Activated naive CD4-positive, alpha-beta T cell treated with anti-CD3 and anti-CD28 coated beads for 36 hours (primary cell): ENCODE measurements at places on chromosomes 2 and 18. TPM values are rescaled to one million over a fixed set of nuclear protein-coding genes. Genes with fewer than 3 reads are reported as not detected.
A peak's percentile ranks its signal among the peaks of the same experiment; 100 is the strongest.

DNA sequence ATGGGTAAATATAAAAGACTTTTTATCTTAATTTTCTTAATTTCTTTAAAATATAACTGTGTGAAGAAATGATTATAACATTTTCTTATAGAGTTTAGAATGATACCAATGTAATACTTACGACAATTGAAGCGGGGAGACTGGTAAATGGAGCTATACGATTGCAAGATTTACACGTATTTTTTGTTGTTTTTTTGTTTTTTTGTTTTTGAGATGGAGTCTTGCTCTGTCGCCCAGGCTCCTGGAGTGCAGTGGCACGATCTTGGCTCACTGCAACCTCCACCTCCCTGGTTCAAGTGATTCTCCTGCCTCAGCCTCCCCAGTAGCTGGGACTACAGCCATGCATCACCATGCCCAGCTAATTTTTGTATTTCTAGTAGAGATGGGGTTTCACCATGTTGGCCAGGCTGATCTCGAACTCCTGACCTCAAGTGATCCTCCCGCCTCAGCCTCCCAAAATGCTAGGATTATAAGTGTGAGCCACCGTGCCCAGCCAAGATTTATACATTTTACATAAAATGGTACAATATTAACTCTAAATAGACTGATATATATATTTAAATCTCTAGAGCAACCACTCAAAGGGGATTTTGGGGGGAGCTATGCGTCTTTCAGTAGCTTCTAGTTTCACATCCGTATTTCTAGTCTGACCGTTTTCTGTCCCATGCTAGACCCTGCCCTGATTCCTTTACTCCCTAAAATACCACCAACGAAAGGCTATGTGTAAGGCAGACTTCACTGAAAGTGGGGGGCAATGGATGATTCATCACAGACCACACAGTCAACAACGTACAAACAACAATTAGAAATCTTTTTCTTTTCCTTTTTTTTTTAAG lies 28.2 kb upstream of the ATG16L1 start:
- no peak for DNase-seq

- DNase-seq = no peak
These were observed 35.7 kb upstream of the HPCAL1 start for GRCh38 chr2:10267036-10267435.

DNA sequence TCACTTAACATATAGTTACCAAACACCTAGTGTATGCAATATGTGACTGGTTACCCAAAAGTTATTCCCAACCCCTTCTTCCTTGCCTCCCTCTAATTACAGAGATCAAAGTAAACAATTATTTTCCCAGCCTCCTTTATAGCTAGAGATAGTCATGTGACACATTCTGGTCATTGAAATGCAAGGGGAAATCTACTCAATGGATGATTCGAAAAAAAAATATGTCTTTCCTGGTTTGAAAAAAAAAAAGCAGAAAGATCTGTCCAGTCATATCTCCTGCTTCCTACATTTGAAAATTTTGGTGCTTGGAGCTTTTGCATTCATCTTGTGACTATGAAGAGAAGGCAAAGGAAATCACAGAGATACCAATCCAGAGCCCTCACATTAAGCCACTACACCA lies 27.6 kb upstream of the UGP2 start:
- no peak for DNase-seq

DNA sequence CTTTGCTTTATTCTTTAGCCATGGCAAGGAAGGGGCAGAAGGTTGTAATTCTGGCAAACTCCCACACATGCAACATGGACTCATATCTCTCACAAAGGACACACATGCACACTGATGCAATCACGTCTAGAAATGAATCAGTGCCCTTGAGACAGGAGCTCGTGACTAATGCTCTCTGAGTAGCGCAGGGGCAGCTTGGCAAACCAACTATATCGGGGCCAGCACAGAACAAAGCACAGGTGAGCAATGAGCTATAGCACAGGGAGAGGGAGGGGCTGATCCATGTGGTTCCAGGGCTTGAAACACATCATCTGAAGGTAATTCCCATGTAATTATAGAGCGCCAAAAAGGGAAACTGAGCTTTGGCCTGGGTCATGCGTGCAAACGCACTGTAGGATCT lies 165.2 kb upstream of the KLF7 start:
- DNase-seq = peak; percentile 89

GRCh38 chr2:66693076-66693965 lies 258.4 kb downstream of the MEIS1 start:
- no peak for DNase-seq

- no peak for DNase-seq
These were observed 98.1 kb downstream of the ZEB2 start for GRCh38 chr2:144421606-144422510.

GRCh38 chr18:43917520-43917919 lies 640.2 kb upstream of the SYT4 start:
- no peak for DNase-seq

GRCh38 chr2:179985163-179985820 lies 21.8 kb downstream of the CWC22 start:
- no peak for DNase-seq

DNA sequence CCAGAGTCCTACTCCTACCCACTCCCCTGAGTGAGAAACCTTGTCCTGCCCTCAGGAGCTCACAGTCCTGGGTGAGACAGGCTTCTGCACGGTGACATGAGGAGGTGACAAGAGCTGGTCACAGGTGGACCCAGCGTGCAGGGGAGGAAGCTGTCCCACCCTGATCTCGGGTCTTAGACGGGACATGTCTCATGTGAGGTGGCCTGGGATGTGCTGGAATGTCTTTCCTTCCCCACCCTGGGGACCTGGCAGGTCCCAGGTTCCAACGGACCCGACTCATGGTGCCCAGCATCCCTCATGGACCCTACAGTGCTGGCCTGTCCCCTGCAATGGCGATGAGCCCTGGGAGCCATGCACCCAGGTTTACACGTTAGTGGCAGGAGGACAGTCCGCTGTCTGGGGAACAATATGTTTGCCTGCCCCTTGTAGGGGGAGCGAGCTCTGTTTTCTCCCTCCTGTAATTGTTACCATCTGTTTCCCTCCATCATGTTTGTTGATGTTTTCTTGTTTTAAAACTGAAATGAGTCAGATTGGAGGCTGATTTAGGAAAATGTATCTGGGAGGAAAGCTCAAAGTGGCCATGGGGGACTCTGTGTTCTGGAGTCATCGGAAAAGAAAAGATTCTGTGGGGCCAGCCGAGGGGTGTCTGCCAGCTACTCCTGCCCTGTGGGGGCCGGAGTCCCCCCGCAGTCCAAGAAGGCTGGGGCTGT lies 238.1 kb downstream of the KLHL29 start:
- no peak for DNase-seq

DNA sequence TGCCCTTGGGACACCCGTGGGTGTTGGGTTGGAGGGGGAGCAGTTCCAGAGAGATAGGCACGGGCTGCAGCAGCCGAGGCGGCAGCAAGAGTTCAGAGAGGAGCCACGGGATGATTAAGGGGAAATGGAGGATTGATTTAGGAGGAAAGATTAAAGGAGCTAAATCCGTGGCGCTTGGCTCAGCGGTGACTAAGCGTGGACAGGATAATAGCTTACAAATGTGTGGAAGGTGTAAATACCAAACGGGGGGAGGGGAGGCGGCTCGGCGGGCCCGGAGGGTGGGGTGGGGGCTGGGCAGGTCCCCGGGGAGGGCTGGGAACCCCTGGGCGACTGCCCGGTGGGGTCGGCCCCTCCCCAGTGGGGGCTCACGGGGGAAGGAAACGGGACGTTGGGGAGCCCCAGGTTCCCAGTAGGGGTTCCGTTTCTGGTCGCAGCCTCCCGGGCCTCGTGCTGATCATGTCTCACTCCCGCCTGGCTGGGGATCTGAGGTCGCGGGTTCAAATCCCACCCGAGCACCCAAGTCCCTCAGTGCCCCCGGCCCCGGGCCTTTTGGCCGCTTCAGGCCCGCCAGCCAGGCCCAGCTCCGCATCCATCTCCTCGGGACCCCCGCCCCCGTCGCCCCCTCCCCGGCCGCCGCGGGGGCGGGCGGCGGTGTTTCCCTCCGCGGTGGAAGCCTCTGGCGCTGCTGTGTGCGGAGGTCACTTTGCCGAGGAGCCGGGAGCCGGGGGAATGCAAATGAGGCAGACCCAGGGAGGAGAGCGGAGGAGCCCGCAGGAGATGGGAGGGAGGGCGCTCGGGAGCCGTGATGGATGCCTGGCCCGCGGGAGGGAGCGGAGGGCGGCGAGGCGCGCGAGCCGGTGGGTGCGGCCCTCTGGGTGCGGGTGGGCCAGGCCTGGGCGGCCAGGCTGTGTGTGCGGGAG lies 8.1 kb downstream of the ASIC4 start:
- no peak for DNase-seq

DNA sequence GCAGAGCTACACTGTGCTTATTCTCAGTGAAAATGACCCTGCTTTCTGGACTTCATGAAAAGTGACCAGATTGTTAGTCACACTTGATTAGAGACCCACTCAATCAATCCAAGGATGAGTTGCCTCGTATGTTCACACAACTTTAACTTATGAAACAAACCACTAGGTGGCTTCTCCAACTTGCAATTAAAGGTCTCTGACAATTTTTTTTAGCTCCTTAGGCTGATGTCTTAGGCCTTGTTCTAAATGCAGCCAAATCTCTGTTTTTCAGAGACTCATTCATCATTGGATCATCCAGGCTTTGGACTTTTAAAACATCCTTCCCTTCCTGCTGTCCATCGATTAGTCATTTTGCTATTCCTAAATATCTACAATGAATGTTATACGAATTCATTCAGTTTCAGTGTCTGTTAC lies 63.4 kb downstream of the MREG start:
- DNase-seq = no peak

- DNase-seq = no peak
These were observed 1389.1 kb upstream of the TMEFF2 start for GRCh38 chr2:193583638-193584400.

DNA sequence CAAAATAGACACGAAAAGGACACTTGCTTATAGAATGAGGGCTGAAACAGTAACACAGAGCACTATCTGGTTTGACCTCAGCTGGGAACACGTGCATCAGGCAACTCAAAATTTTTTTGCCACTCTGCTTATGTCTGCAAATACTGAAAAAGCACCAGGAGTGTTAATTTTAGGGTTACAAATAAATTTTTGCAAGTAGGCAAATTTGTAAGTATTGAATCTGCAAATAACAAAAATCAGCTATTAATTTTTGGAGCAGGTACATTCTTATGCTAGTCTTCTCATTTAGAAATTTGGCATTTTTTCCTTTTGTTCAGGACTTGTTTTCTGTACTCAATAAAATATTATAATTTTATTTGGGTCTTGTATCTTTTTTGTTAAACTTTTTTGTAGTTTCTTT lies 29.7 kb downstream of the DYTN start:
- DNase-seq = no peak

DNA sequence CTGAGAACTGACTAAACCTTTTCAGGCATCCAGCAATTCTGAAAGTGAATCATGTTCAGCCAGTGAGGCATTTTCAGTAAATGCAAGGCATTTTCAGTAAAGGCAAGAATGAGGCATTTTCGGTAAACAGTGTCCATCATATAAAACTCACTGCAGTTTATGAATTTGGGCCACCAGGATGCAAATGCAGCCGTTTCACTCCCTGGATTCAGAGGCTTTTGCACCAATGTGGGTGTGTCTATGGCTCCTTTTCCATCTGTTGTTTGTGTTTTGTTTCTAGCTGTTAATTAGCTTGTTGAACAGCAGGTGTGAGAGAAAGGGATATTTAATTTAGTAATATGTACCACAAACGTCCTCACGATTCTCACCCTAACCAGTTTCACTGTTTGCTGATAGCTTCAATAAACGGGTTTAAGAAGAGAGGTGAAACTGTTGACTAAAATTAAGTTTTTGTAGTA lies 116.3 kb upstream of the PGAP1 start:
- peak; percentile 45 for DNase-seq

GRCh38 chr2:129201696-129202095 lies 777.8 kb upstream of the RAB6C start:
- DNase-seq = no peak

- DNase-seq = no peak
These were observed 263.9 kb downstream of the FIGN start for GRCh38 chr2:163471947-163472346.

CTAGE1 gene
- total RNA-seq = not detected

MARCHF4 gene
- not detected for total RNA-seq

SLC9A4 gene
- total RNA-seq = 0.07 TPM

APCDD1 gene
- total RNA-seq = not detected

TMEFF2 gene
- not detected for total RNA-seq

LRATD1 gene
- not detected for total RNA-seq

SCN3A gene
- total RNA-seq = 0.10 TPM

GPAT2 gene
- 12.6 TPM for total RNA-seq

PRSS56 gene
- not detected for total RNA-seq

NEU2 gene
- not detected for total RNA-seq

CENPA gene
- total RNA-seq = 42.9 TPM

IL36G gene
- total RNA-seq = not detected

RAD51AP2 gene
- total RNA-seq = not detected

HAUS1 gene
- 60.9 TPM for total RNA-seq

SCYGR4 gene
- not detected for total RNA-seq

LYG2 gene
- not detected for total RNA-seq
